ENCODE measurements at places on chromosomes 11 and 22.

DNA sequence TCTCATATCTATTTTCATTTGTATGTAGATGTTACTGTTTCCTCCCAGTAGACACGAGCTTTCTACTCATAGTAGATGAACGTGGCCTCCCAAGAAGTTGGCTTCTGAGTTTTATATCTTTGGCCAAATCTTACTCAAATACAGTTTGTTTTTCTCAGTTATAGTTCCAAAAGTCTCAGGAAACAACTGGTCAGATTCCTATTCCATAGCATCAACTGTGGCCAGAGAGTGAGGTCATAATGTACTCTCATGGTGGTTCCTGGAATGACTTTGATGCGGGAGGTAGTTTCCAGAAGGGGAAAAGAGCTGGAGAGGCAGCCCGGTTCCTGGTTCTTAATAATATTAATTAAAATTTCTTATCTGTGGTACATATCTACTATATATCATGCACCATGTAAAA lies 77.3 kb downstream of the SLC17A6 start:
- no peak for DNase-seq

- DNase-seq = no peak
Measured at GRCh38 chr22:30875481-30876215, 92.9 kb downstream of the MORC2 start.

GRCh38 chr22:45891996-45892621 lies 84.9 kb downstream of the WNT7B start:
- DNase-seq = no peak

DNA sequence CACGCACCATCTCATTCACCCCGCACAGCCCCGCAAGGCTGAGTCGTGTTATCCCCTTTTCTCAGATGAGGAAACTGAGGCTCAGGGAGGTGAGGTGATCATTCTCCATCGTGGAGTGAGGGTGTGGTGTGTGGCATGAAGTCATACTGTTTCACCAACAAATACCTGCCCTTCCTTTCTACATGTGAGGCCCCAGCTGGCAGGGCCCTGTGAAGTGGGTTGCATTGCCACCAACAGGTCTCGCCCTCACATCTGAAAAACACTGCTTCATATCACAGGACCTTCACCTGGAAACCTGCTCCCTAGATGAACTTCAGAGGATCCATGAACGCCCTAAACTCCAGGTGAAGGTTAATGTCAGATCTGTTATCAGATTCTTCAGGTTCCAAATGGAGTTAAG lies 4.3 kb downstream of the SSTR3 start:
- DNase-seq = peak; percentile 44

- no peak for DNase-seq
Measured at GRCh38 chr11:28713850-28714249, 605.7 kb downstream of the METTL15 start.

DNA sequence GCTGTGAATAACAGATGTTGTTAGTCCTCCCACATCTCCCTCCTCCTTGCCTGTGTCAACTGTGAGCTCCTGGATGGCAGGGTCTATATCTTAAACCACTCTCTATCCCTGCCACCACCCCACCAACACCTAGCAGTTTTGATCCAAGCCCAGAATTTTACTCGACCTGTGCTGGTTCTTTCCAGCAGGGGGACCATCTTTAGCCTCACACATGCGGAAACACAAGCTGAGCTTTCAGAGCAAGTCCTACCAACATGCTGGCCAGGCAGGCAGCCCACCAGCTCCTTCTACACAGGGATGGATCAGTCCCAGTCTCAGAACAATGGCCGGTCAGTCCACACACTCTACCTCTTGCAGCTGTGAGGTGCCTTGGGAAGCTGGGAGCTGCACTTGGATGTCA lies 231.5 kb downstream of the NXPE2 start:
- no peak for DNase-seq

GRCh38 chr11:44033411-44033850 lies 14.3 kb upstream of the ACCSL start:
- DNase-seq = no peak

GRCh38 chr11:92870196-92870832 lies 99.1 kb upstream of the MTNR1B start:
- no peak for DNase-seq

GRCh38 chr11:30017445-30017895 lies 640 bp upstream of the KCNA4 start:
- no peak for DNase-seq

GRCh38 chr11:6817694-6818093 lies 18.2 kb upstream of the OR6A2 start:
- DNase-seq = no peak

GRCh38 chr22:20000246-20001081 lies 16.2 kb downstream of the ARVCF start:
- no peak for DNase-seq

GRCh38 chr11:33828604-33829429 lies 54.5 kb upstream of the FBXO3 start:
- DNase-seq = no peak

DNA sequence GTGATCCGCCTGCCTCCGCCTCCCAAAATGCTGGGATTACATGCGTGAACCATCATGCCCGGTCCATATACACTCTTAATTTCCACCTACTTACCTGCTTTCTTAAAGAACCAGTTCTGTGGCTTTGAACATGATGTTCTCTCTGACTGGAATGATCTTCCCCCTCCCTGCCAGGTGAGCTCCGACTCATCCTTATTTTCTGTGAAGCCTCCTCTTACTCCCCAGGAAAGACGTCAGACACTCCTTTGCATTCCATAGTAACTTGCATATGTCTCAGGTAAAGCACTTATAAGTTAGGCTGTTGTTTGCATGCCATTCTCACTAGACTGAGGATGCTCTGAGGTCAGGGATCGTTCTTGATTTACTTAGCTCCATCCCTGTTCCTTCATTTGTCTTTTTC lies 91.8 kb upstream of the RAB1B start:
- no peak for DNase-seq

- DNase-seq = no peak
Measured at GRCh38 chr11:115257270-115257669, 246.9 kb downstream of the CADM1 start.

DNA sequence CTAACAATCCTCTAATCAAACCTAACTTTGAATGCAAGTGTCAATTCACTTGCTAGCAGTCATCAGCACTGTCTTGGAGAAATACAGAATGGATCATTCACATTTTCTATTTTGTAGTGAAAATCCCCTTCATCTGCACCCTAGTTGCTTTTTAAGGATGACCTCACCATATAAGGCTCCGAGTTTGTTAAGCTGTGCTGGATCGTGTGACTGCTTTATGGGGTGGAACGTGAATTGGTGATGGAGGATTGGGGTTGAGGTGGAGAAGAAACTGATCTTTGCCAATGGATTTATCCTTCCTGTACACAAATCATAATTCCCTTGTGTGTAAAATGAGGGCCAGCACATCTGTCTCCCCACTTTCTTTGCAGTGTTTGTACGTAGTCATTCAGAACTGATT lies 85.6 kb upstream of the TBCEL start:
- DNase-seq = no peak

DNA sequence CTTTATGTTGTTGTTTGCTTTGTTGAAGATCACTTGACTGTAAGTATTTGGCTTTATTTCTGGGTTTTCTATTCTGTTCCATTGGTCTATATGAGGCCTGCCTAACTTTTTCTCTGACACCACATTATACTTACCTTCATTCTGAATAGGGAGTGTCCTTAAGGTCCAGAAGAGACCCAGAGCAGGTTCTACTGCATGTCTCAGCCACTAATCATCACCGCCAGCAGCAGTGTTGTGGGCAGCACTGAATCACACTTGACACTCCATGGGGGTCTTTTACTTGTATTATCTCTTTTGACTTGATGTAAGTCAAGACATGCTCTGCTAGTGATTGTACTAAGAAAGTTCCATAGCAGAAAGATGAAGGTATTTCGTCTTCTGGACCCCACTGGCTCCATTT lies 274.9 kb downstream of the TENM4 start:
- no peak for DNase-seq

- no peak for DNase-seq
Measured at GRCh38 chr11:61539831-61540357, 31.3 kb downstream of the LRRC10B start.

DNA sequence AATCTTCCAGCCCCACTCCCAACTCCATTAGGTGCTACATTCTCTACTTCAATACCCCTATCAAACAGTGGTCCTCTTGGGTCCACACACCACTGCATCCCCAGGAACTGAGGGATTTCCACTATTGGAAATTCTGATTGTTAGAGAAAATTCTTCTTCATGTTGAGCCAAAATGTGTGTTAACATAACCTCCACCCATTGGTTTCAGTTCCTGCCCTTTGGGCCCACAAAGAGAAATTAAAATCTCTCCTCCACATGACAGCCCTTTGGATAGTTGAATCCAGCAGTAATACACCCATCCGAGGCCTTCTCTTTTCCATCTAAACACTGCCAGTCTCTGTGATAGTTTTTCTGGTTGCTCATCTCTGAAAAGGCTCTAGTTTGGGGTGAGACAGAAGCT lies 2.1 kb downstream of the VSIG2 start:
- DNase-seq = no peak

DNA sequence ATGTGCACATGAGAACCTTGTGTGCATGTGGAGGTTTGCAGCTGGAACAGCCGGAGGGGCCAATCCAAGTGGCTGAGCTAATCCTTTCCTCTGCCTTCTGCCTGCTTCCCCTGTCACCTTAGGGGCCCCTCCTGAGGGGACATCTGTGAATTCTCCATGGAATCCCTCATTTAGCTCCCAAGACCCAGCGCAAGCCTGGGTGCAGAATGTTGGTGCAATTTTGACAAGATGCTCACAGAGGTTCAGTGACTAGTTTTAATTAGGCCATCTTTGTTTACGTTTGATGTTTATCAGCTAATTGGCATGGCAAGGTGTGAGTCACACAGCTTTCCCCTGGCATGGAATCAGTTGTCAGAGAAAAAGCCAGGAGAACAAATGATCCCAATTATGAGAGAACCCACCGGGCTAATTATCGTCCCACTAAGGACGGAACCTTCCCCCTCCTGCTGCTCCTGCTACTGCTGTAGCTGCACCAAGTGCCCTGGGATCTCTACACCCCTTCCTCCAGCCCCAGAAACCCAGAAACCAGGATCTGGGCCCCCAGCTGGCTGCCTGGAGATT lies 63.6 kb upstream of the PAX6 start:
- DNase-seq = no peak

GRCh38 chr11:85854557-85855340 lies 434 bp upstream of the CCDC83 start:
- DNase-seq = peak; percentile 91

DNA sequence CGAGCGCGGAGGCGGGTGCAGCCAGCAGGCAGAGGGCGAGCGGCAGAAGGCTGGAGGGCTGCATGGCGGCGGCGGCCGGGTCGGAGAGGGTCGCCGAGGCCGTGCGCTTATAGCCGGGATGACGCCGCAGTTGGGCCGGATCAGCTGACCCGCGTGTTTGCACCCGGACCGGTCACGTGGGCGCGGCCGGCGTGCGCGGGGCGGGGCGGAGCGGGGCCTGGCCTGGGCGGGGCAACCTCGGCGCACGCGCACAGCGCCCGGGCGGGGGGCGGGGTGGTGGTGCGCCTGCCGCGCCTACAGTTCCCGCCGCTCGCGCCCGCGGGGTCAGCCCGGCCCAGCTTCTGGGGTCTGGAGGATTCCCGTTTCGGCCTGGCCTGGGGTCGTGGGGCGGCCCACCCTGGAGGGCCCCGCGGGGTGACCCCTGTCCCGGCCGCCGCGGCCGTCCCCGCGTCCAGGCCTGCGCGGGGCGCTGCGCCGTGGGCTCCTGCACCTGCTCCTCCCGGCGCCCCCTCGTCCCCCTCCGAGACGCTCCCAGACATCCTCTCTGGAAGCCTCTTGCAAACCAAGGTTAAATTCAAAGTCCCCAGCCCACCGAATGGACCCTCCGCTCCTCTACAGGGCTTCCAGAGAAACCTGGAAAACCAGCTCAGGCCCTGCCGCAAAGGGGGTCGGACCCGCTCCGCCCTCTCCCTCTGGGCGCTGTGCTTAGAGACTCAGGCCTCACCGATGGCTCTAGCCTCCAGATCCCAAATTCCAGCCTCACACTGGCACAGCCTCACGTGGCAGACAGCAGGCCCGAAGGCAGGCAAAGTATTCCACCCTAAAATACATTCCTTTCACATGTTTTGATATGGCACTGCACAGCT lies at the start of gene CTSD:
CTSD (minus strand) TSS at position 132 of the 866 bp plus-strand sequence; CDS start at position 64, 68 bp downstream.
- DNase-seq = peak; percentile 90

GRCh38 chr22:46914481-46914880 lies 152.0 kb downstream of the TBC1D22A start:
- no peak for DNase-seq

GRCh38 chr11:2160736-2161259 lies at the start of gene INS:
TSS of gene INS (minus strand) at chr11:2161209. CDS start at chr11:2160971, 238 bp downstream.
- no peak for DNase-seq

GRCh38 chr22:17878941-17879340 lies 104.7 kb upstream of the BID start:
- DNase-seq = no peak

GRCh38 chr11:65211293-65212105 lies 29.8 kb downstream of the CAPN1 start:
- DNase-seq = no peak

- peak; percentile 77 for DNase-seq
Measured at GRCh38 chr11:119315131-119316015, 1.6 kb downstream of the MCAM start.

- DNase-seq = no peak
Measured at GRCh38 chr11:78034623-78035022, 11.5 kb upstream of the KCTD14 start.

- DNase-seq = no peak
Measured at GRCh38 chr11:92764128-92764527, 205.3 kb upstream of the MTNR1B start.

GRCh38 chr22:31957970-31958594 lies 13.7 kb downstream of the YWHAH start:
- no peak for DNase-seq

DNA sequence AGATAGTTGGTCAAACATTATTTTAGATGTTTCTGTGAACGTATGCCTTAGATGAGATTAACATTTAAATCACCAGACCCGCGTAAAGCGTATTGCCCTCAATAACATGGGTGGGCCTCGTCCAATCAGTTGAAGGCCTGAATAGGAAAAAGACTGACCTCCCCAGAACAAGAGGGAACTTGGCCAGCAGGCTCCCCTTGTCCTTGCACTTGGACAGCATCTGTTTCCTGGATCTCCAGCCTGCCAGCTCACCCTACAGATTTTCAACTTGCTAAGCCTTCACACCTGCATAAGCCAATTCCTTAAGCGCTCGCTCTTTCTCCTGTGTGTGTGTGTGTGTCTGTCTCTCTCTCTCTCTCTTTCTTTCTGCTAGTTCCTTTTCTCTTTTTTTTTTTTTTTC lies 8.2 kb downstream of the TOM1 start:
- no peak for DNase-seq

All from activated naive CD4-positive, alpha-beta T cell treated with anti-CD3 and anti-CD28 coated beads, Interleukin-2, amount 10 ng/mL, durations not matched to agents 7 days and 5 days (primary cell).